ENCODE measurements at places on chromosomes 1 and 21. TPM values are rescaled to one million over a fixed set of nuclear protein-coding genes. Genes with fewer than 3 reads are reported as not detected.

The PFDN2 gene
- 64.9 TPM for total RNA-seq

The ATP6V1G3 gene
- total RNA-seq = not detected

The L1TD1 gene
- total RNA-seq = not detected

The SH2D1B gene
- total RNA-seq = not detected

The FUCA1 gene
- total RNA-seq = 21.8 TPM

The LINGO4 gene
- not detected for total RNA-seq

The NGF gene
- total RNA-seq = 7.7 TPM

The CAMTA1 gene
- 63.1 TPM for total RNA-seq

The MROH9 gene
- 0.06 TPM for total RNA-seq

The SLC6A17 gene
- 1.6 TPM for total RNA-seq

The FCRL1 gene
- total RNA-seq = not detected
